ENCODE measurements at places on chromosomes 7 and 10.

DNA sequence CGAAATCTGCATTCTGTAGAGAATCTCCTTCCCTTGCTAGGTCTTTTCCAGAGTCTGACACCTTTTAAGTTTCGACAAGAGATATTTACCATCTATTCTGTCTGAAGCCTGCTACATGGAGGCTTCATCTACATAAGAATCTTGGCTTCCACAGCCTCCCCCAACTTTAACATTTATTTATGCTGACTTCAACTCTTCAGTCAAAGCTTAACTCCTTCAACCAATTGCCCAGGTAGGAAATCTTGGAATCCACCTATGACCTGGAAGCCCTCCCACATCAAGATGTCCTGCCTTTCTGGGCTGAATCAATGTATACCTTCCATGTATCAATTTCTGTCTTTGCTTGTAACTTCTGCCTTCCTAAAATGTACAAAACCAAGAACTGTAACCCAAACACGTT is 54.7 kb downstream of the MINPP1 start:
- DNase-seq, result no peak

DNA sequence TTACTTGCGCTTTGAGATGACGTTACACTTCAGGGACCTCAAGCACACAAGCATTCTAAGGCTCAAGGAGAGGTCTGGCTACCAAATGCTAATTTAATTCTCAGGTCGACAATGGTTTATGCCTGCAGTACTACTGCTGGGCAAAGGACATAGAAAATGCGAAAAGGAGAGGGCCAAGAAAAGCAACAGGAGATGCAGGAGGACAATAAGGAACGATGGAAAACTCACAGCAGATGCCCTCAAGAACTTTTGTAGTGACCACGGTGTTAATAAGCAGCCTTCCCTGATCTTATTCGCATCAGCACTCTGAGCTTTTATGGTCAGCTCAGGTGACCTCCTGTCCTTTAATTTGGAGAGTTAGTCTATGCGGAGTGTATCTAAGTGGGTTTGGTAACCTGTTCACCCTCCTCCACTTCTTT is 146.3 kb downstream of the GPR85 start:
- DNase-seq, result no peak

GRCh38 chr7:84025332-84025927 is 169.2 kb downstream of the SEMA3A start:
- DNase-seq, result no peak

DNA sequence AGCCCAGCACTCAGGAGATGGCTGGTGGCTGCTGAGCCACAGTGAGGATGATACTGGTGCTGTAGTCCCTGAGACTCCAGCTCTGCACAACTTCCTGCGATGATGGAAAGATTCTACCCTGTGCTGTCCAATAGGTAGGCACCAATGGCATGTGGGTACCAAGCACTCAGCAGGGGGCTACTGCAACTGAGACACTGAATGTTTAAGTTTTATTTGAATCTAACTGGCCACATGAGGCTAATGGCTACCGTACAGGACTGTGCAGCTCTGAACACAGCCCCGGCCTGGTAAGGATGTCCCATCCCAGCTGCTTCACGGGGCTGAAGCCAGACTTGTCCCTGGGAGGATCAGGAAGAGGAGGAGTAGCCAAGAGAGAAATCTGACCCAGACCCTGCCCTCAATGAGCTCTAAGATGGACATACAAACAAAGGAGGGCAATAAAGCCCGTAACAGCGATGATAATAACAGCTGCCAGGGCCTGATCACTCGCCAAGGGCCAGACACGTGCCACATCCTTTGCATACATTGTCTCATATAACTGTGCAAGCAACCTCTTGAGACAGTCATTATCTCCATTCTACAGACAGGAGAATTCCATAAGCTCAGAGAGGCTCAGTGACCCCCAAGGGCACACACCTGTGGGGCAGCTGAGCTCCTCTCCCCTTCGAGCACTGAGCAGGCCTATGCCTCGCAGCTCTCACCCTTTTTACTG is 3.8 kb downstream of the GPRIN2 start:
- DNase-seq, result no peak

DNA sequence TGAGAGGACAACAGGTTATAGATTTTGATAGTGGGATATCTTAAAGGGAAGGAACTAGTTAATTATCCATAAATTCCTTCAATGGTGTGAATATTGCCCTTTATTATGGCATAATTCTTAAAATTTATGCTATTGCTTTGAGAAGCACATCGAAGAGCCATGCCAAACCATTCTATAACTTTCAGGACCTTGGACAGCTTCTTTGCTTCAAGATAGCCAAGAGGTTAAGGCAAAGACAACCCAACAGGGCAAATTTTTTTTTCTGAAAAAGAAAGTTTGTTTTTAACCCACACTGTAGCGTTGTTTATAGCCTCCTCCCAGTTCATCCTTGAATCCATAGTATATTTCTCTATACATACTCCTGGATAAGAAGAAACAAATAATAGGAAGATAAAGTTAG is 103.2 kb downstream of the NRG3 start:
- peak; percentile 50 for DNase-seq

DNA sequence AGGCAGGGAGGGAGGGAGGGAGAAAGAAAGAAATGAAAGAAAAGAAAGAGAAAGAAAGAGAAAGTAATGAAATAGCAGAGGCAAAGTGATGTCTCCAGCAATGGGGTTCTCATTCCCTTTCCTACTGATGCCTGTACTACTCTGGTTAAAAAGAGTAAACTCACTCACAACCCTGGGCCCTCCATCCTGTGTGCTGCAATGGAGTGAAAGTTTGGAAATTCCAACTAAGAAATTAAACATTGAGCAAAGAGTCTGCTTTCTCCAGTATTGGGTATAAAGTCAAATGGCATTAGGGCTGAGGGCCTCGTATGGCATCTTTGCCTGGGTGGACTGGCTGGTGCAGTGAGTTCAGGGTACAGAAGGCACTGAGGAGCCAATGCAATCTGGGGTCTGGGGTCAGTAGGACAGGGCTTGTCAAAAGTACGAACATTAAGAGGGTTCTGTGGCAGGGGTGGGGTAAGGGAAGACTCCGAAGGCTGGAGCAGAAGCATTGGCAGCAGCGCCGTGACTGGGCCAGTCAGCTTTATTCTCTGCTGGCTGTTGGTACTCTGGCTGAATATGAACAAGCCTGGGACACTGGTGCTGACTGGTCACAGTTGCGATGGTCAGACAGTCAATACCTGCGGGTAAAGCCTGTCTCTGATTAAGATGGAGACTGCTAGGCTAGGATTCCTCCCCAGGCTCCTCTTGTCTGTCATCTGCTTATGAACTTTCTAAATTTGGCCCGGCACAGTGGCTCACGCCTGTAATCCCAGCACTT is 24.1 kb upstream of the TNS3 start:
- DNase-seq, result no peak

DNA sequence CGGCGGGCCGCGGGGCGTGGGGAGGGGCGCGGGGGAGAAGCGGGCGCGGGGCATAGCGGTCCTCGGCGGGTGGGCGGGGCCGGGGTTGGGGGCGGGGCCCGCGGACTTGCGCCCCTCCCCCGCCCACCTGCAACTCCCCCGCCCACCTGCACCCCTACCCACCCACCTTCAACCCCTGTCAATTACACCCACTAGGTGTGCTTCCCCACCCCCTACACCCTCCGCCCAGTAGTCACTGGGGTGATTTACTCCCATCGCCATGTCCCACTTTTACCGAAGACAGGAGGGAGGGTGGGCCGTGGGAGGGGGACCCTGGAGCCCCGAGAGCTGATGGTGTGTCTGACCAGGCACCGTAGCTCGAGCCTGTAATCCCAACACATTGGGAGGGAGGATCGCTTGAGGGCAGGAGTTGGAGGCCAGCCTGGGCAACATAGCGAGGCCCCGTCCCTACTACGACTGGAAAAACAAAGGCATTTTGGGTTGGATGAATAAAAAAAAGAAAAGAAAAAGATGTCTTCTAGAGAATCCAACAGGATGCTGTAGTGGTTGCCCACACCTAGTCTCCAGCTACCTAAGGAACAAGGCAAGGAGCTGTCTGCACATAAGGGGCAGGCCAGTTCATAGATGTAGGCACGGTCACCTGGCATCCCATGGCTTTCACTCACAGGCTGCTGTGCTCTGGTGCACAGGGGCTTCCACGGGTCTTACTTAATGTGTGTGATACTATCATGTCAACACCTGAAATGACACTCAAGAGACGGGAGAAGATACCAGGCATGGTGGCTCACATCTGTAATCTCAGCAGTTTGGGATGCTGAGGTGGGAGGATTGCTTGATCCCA is 761 bp downstream of the KCTD7 start:
- DNase-seq, result no peak

- DNase-seq, result peak; percentile 66
Measured at GRCh38 chr7:140653319-140654108, 12.9 kb upstream of the DENND2A start.

DNA sequence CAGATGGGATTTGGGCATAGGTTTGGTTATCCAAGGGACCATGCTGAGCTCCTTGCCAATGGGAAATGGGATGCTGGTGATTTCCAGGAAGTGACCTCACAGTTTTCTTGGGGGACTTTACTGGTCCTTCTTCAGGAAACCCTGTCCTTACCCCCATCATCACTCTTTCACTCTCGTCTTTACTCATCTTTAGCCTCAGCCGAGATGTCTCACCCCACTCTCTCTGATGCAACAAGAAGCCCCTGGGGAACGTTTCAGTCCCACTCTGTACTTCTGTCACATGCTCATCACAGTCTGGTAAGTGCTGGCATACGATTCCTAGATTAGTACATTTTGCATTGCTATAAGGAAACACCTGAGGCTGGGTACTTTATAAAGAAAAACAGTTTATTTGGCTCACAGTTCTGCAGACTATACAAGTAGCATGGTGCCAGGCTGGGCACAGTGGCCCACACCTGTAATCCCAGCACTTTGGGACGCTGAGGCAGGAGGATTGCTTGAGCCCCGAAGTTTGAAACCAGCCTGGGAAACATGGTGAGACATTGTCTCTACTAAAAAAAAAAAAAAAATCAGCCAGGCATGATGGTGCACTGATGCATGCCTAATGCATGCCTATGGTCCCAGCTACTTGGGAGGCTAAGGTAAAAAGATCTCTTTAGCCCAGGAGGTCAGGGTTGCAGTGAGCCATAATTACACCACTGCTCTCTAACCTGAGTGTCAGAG is 63.5 kb upstream of the VKORC1L1 start:
- DNase-seq, result peak; percentile 28

- no peak for DNase-seq
Measured at GRCh38 chr7:83449781-83450180, 199.2 kb downstream of the SEMA3E start.

DNA sequence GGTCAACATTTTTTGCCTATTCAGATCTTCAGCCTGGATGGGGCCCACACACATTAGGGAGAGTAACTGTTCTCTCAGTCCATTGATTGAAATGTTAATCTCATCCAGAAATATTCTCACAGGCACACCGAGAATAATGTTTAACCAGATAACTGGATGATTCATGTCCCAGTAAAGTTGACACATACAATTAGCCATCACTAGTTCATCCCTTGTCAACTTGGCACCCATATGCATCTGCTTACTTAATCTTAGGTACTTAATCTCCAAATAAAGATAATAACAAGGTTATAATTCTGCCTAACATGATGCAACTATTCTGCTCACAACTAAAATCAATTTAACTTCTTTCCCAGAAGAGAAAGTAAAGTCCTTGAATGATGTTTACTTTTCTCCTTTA is 502.6 kb downstream of the ADRA2A start:
- no peak for DNase-seq

DNA sequence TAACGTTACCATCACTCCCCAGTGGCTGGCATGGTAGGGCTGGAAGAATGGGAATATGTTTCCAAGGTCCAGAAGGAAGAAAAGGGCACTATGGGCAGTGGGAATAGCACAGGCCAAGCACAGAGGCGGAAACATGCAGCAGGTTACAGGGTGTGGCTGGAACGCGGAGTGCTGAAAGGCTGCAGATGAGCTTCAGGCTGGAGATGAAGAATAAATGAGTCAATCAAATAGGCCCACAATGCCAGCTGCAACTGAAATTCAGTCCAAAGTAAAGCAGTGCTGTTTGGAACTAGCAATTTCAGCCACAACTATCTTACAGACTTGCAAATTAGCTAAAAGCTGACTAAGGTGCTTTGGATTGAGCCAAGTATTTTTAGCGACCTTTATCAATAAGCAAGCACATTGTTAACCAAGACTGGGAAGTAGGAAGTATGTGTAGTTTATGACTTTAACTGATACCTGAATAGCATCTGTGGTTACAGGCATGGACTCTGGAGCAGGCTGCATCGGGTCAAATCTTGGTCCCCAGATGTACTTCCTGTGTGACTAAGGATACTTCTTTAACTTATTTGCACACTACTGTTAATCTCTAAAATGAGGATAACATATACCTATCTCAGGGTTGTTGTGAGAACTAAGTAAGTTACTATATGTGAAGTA is 77.5 kb upstream of the CTTNBP2 start:
- no peak for DNase-seq

DNA sequence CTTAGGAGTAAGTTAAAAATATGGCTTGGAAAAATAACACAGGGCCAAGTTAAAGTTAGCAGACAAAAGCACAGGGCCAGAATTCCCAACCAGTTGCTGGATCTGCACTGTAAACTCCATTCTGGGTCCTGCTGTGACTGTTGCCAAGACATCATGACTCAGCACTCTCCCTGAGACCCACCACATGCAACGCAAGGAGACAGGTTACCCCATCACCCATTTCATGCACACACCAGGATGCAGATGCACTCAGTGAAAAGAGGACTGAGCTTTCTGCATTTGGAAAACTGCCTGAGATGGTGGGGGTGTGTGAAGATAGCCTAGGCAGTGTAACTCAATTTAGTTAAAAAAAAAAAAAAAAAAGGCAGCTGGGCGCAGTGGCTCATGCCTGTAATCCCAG is 97.6 kb upstream of the ZNF438 start:
- peak; percentile 52 for DNase-seq

DNA sequence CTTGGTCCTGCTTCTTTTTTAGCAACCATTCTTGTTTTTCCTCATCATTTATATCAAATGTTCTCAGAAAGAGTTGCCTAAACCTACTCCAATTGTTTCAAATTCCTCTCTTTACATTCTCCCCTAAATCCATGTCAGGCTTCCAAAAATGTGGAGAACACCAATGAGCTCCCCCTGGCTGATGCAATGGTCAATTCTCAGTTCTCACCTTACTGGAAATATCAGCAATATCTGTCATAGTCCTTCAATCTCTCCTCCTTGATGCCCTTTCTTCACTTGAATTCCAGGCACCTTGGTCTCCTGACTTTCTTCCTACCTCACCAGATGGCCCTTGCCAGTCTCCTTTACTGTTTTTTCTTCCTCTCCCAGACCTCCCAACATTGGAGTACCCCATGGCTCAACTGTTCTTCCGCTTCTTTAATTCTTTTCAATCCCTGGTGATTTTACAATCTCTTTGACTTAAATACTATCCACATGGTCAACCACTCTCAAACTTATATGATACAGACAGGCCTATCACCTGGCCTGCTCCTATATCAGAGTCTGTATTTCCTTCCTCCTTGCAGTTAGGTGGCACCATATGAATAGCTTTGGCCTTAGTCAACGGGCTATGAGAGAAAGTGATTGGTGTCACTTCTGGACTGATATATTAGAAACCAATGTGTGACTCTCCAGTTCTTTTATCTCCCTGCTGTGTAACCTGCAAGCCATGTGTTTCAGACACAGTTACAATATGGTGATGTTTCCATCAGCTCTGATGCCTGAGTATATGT is 47.4 kb upstream of the CAV2 start:
- no peak for DNase-seq

GRCh38 chr10:132458586-132459300 is 61.7 kb downstream of the PWWP2B start:
- peak; percentile 70 for DNase-seq

- no peak for DNase-seq
Measured at GRCh38 chr10:20778008-20778757, 118.9 kb downstream of the NEBL start.

GRCh38 chr10:131703541-131703940 is 197.3 kb upstream of the PPP2R2D start:
- DNase-seq, result no peak

- DNase-seq, result no peak
Measured at GRCh38 chr10:21899736-21900135, 103.8 kb downstream of the DNAJC1 start.
